ENCODE measurements at places on chromosomes 2 and 18. TPM values are rescaled to one million over a fixed set of nuclear protein-coding genes. Genes with fewer than 3 reads are reported as not detected.

CNDP1 gene
- total RNA-seq, result 0.23 TPM

SPC25 gene
- total RNA-seq, result 0.27 TPM

ASB18 gene
- not detected for total RNA-seq

STAT4 gene
- 128 TPM for total RNA-seq

CYP26B1 gene
- not detected for total RNA-seq

All from T-helper 17 cell (primary cell).